ENCODE measurements at places on chromosomes 2 and 18.

- no peak for DNase-seq
Measured at GRCh38 chr2:46323730-46324129, 26.5 kb downstream of the EPAS1 start.

- DNase-seq: no peak
Measured at GRCh38 chr18:76757335-76757734, 65.0 kb upstream of the ZNF236 start.

DNA sequence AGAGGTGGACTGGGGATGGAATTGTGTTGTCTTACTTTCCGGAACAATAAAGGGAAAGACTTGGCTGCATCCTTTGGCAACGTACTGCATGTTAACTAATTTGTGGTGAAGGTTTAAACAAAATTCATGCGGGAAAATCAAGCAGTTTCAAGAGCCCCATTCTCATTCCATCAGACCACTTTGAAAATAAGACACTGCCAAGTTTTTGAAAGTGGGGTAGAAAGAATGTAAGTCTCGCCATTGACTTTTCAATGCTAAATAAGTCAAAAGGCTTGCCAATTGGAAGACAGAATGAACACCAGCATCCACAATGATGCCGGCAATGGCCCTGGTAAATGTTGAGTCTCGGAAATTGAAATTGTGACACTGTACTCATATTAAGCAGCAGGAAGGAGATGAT, 322.0 kb downstream of the RND3 start:
- DNase-seq: no peak

DNA sequence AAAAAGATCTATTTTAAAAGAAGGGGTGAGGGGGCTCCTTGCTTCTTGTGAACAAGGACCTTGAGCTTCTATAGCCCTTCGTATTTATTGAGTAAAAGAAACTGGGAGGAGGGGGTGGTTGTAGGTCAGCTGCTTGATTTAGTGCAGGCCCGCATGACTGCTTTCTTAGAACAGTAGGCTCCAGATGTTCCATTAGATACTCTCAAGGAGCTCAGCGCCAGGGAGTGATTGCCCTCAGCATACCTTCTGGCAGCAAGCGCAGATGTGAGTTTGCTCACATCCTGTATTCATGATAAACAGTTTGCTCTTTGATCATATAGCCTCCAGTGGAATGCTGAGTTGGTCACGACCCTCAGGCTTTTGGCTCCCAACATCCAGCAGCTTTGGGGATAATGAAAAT, 108.9 kb upstream of the XPO1 start:
- no peak for DNase-seq

DNA sequence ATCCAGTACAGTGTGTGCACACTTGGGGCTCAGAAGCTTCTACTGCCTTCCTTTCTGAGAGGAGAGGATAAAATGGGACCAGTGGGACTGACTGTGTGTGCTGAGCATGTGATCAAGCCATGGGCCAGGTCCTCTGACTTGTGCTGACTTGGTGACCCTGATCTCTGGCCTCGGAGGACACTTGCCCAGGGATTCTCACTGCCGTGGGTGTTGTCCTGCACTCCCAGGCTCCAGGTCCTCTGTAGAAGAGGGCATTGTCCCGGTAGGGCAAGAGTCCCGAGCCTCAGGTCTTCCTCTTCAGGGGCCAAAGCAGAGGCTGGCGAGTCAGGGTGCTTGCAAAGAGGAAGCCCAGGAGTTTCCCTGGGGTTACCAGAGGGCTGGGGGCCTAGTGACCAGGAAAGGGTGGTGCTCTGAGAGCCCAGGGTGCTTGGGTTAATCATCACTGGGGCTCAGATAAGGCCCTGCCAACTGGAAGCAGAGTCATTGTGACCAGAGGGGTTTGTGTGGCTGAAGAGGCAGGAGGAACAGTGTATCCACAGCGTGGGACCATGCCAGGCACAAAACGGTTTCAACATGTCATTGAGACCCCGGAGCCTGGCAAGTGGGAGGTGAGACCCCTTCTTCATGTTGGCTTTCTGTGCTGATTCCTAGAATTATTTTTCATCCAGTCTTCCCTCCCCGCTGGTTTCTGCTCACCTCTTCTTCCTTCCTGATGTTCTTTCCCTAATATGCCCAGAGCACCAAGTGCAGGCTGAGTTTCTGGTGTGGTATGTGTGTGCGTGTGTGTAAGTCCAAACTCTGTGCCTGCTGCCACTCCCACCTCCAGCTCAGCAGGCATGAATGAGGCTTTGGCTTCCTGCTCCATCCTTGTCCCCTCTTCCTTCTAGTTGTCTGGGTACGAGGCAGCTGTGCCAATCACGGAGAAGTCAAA, at the start of gene GCKR:
TSS of gene GCKR (plus strand) at position 483 of the 931 bp plus-strand sequence. CDS start at position 549, 66 bp downstream.
- no peak for DNase-seq

GRCh38 chr2:186718903-186719302, 25.0 kb downstream of the FAM171B start:
- DNase-seq: no peak

- DNase-seq: no peak
Measured at GRCh38 chr18:76504749-76505148, 9.7 kb upstream of the ZNF516 start.

DNA sequence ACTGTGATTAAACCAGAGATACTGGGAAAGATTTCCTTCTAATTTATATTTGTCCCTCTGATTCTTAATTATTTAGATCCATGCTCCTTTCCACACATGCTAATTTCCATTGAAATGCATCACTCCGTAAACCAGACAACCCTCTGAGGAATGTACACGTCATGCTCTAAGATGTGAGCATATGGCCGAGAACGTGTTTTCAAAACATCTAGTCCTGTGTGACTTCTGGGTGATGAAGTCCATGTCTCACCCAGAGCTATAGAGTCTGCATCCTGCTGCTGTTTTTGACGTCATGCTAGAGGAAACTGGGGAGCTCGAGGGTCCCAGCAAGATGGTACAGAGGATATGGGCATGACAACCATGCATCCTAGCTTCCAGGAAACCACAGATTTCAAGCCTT, 53.6 kb downstream of the CAPN13 start:
- DNase-seq: no peak

GRCh38 chr2:10879624-10880585, 31.8 kb upstream of the KCNF1 start:
- no peak for DNase-seq

DNA sequence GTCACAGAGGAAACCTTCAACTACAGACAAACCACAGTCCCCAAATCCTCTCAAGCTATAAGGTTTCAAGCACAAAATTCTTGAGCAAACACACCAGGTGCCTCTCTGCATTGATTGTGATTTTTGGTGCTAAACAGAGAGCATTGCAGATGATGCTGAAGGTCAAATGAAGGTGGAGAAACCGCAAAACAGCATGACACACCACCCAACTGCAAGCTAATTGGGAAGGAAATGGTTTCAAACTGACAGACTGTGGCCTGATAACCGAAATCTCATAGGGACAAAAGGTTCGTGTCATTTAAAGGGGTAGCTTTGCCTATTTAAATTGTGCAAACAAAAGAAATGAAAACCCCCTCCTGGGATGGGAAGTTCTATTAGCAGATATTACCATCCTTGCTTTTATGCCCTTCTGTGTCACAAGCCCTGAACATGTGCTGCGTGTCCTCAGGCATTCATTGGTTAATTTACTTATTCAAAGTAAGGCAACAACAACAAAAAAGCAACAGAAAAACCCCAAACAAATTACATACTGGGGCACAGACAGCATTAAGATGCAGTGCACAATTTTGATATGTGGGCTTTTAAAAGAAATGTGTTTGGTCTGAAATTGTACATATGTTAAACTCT, 154.9 kb downstream of the AQP4 start:
- DNase-seq: no peak

DNA sequence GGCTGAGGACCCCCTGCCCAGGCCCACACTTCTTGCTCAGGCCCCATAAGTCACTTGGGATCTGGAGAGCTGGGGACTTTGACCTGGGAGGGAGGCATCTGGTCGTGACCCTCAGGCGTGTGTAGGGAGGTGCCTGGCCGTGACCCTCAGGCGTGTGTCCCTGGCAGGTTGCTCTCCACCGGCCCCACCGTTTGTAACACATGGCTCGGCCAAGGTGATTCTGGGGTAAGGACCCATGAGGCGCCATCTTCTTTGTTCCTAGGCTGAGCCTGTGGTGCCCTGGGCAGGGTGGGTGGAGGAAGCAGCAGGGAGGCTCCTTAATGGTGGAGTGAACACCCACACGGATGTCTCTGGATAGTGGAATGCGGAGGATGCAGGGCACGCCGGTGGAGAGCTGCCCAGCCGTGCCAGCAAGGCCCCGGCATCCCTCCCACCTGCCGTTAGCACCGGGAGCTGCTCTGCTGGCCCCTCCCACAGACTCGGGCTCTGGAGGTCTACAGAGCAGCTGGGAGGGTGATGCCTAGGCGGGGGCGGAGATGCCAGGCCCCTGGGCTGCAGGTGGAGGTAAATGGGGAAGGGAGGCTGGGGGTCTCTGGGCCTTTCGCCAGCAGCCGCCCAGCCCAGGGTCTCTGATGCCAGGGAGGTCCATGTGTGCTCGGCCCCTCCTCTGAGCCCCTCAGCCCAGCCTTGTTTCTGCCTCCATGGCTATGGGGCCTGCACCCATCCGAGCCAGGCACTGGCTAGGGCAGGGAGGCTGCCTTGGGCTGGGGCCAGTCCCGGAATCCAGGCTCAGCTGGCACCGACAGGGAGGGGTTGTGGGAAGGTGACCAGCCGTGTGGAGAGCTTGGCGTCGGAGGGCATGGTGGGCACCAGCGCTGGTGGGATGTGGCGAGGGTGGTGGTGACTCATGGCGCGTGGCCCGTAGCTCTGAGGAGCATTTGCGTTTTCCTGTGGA, 1.1 kb upstream of the GAL3ST2 start:
- DNase-seq: no peak

DNA sequence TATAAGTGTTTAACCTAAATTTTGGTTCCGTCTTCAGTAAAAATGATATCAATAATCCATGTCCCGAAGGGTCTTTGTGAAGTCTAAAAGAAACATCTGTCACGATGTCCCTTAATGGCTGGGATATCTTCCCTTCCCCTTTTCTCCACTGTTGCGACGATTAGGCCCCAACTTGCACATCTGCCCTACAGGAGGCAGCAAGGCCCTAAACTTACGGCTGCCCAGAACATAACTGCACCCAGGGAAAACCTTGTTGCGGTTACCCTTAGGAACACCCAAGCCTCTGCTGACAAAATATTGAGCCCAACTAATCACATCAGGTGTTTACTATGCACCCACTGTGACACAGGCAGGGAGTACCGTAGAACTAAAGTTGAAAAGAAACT, 1.3 kb upstream of the SMAD2 start:
- peak; percentile 19 for DNase-seq

GRCh38 chr2:233446606-233447305, 92.5 kb downstream of the DGKD start:
- no peak for DNase-seq

- DNase-seq: no peak
Measured at GRCh38 chr2:100077456-100077855, 64.9 kb downstream of the AFF3 start.

DNA sequence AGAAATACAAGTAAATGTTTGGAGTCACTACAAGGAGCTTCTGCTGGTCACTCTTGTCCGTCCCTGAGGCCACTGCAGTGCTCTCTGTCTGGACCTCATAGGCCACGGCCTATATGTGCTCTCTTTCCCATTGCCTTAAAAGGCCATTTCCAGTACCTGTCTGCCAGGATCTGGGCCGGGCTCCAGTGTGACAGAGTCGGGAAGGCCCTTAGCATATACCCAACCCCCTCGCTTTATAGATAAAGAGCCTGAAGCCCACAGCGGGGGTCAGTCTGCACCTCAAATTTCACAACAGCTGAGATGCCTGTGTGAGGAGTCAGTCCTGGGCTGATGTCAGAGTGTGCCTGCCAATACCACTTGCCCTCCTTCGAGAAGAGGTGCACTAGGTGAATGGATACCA, 39.9 kb downstream of the ADD2 start:
- peak; percentile 68 for DNase-seq

DNA sequence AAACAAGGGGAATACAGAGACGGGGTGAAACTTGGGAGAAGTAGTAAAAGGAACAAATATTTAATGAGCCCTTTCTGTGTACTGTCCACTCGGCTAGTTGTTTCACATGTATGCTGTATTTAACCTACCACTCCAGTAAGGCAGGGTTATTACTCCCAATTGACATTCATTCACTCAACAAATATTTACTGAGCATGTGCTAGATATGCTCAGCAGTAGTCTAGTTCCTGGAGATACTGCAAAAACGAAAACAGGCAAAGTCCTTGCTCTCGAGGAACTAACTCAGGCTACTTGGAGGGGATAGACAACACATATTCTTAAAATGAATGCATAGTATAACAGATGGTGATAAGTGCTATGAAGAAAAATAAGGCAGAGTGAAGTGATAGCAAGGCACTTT, 207.3 kb downstream of the SS18 start:
- DNase-seq: no peak

DNA sequence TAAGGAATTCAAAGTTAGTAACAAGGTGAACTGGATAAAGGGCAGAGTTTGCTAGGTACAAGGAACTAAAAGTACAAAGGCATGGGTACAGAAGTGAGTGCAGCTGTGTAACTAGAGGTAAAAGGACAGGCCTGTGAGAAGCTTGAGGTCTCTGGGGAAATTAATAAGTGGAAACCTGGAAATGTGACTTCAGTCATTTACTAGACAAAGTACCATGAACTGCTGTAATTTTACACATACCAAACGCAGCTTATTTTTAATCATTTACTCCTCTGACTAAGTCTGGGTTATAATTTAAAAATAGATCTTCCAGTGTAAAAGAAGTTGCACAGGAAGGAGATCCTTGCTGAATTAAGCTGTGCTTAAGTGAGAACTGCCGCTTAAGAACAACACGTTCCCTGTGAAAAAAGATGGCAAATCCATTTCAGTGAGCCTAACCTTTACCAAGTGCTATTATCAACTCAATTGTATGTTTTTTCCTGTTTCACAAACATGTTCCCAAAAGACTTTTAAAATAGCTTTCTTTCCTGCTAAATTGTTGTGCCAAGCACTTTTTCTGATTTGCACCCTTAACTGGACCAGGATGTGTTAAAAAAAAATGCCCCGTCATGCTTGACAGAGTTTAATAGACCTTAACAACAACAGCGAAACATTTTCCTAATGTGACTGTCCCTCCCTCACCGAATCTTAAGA, 44.3 kb downstream of the CALCRL start:
- DNase-seq: no peak

GRCh38 chr2:25257032-25257552, 84.6 kb downstream of the DNMT3A start:
- no peak for DNase-seq

- DNase-seq: no peak
Measured at GRCh38 chr2:33655626-33656320, 56.7 kb upstream of the FAM98A start.

GRCh38 chr2:196384729-196385128, 213.4 kb upstream of the STK17B start:
- no peak for DNase-seq

DNA sequence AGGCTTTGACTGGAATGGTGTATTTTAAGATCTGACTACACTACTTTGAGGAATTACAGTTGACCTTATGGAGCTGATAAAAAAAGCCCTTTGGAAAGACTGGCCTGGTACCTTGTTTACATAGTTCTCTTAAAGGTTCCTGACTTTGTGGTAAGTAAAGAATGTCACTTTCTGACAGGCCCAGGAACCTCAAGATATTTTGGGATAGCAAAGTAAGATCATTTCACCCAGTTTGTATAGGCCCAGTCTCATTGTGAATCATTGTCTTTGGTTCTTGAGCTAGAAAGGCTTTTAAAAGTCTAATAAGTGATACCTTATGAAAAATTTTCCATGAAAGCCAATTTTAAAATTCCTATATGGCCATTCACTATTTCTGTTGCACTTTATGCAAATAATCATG, 316.3 kb upstream of the LRRTM4 start:
- DNase-seq: no peak

Measured in WTC11 (cell line).